ENCODE measurements at places on chromosomes 6 and 20.

DNA sequence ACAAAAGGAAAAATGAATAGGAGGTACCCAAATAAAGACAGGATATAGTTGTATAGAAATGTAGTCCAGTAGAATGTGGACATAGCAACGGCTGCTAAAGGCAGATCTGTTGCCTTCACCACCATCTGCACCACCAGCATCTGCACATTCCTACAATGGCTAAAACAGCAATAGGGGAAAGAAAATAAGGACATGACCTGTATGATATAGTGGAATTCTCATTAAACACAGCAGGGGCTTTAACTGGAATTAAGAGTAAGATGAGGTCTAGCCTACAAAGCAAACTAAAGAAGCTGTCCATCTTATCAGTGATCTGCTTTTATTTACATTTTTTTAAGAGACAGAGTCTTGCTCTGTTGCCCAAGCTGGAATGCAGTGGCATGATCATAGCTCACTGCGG, 26.8 kb upstream of the SCAF8 start:
- no peak overlapping the region for H3K27ac ChIP-seq
- no peak overlapping the region for H3K4me3 ChIP-seq
- DNase-seq = no peak
- H3K4me1 ChIP-seq = no peaks in the 10 kb centered on the region
- no peaks in the 10 kb centered on the region for H3K36me3 ChIP-seq

- H3K27ac ChIP-seq = no peak overlapping the region
- H3K36me3 ChIP-seq = no peaks in the 10 kb centered on the region
These were observed 86.4 kb upstream of the RIPOR2 start for GRCh38 chr6:25022140-25022553.

DNA sequence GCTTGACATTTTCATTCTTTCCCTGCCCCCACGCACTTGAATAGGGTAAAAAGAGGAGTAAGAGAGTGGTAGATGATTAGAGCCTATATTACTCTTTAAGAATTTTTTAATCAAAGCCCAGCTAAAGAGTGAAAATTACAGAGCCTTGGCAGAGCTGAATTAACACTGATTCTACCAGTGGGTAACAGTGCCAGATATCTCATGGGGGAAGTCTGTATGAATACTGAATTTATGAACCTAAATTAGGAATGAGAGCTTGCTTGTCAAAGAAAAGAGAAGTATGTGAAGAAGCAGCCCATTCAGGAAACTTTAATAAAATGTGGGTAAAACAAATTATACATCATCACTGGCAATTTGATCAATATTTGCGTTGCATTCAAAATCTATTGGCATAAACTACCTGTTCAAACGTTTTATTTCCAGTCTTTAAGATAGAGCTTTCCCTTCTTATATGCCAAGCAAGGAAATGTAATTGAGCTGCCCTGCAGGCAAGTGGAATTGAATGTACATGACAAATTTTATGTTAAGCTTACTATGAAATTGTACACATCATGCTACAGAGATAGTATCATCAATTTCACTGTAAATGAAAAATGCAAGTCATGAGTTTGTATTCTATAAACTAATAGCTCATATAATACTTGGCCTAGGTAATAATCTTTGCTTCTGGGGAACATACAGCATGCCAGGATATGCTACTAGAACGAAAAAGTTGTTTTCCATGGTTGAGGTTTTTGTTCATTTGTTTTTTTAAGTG, 14.5 kb downstream of the SOBP start:
- no peak overlapping the region for H3K27ac ChIP-seq
- H3K36me3 ChIP-seq = peaks cover 12% of the 10 kb centered on the region
- no peaks in the 10 kb centered on the region for H3K27me3 ChIP-seq
- no peak for DNase-seq

DNA sequence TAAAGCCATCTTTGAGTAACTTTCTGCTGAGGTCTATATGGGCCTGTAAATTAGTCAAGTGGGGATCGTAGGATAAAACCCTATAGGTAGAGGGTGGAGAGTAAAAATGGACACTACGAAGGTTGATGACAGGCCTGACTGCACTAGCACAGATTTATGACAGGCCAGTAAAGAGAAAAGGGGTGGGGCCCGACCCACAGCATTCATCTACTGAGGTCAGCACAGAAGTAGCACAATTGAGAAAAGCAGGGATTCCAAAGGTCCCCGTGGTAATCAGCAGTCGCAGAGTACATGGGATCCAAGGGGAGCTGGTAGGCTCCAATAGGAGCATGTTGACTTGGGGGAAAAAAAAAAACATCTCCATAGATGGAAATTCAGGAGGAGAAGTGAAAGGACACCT, 660.4 kb downstream of the TFAP2A start:
- no peak for DNase-seq
- H3K4me1 ChIP-seq = no peaks in the 10 kb centered on the region
- no peaks in the 10 kb centered on the region for H3K27me3 ChIP-seq

- no peak for DNase-seq
- no peaks in the 10 kb centered on the region for H3K27me3 ChIP-seq
- H3K36me3 ChIP-seq = no peaks in the 10 kb centered on the region
- H3K4me1 ChIP-seq = peaks cover 41% of the 10 kb centered on the region
- peak overlapping the region; percentile 86 for H3K4me3 ChIP-seq
These were observed 2.3 kb upstream of the KIF16B start for GRCh38 chr20:16575390-16576140.

DNA sequence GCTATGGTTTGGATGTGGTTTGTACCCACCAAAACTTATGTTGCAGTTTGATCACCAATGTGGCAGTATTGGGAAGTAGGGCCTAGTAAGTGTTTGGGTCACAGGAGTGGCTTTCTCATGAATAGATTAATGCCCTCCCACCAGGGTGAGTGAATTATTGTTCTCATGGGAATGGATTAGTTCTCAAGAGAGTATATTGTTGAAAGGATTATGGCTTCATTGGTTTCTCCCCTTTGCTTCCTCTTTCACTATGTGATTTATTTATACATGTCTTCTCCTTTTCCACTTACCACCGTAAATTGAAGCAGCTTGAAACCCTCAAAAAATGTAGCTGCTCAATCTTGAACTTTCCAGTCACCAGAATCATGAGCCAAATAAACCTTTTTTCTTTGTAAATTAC, 10.8 kb downstream of the UFL1 start:
- H3K36me3 ChIP-seq = peaks cover 22% of the 10 kb centered on the region
- H3K27ac ChIP-seq = no peak overlapping the region
- DNase-seq = no peak
- H3K4me3 ChIP-seq = no peak overlapping the region
- H3K4me1 ChIP-seq = no peaks in the 10 kb centered on the region
- no peaks in the 10 kb centered on the region for H3K27me3 ChIP-seq

DNA sequence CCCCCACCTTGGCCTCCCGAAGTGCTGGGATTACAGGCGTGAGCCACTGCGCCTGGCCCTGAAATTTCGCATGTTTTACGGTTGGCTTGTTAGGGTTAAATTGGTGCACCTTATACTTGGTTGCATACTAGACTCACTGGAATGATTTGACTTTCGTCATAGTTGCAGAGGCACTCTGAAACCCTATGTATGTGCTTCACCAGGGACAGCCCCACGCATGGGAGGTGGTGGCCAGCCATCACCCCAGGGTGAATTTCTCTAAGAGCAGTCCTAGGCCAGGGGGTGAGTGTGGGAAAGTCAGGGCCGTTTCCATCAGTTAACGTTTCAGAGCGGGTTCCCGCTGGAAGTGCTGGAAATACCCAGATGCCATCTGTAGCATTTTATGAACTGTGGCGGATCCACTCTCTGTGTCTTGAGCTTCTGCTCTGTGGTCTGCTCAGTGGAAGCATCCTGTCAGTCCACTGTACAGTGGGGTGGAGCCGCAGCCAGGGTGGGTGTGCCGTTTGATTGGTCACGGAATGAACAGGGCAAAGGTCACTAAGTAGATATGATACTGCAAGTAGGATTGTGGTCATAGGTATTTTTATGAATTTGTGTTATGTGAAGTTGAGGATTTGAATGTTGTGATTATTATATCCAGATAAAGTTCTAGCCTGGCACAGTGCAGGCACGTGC, 13.2 kb downstream of the DNAJC5 start:
- H3K4me1 ChIP-seq = peaks cover 23% of the 10 kb centered on the region
- no peaks in the 10 kb centered on the region for H3K36me3 ChIP-seq
- no peaks in the 10 kb centered on the region for H3K27me3 ChIP-seq
- no peak overlapping the region for H3K27ac ChIP-seq

DNA sequence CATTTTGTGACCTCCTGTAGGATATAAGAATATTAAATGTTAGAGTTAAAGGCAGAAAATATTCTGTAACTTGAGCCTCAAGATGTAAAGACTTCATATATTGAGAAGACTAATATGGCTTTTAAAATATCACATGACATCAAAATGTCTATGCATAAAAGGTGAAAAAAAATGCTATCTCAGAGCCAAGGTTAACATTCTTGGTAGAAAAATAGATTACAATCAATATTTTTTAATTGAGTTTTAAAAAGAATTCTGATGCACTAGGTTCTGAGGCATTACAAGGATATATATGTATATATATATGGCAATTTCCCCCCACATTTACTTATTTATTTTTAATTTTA, 46.2 kb upstream of the RAB23 start:
- H3K4me1 ChIP-seq = no peaks in the 10 kb centered on the region
- H3K27ac ChIP-seq = no peak overlapping the region
- DNase-seq = no peak
- H3K36me3 ChIP-seq = peaks cover 3% of the 10 kb centered on the region

- H3K27me3 ChIP-seq = no peaks in the 10 kb centered on the region
- no peaks in the 10 kb centered on the region for H3K36me3 ChIP-seq
- H3K27ac ChIP-seq = no peak overlapping the region
- DNase-seq = no peak
These were observed 229.3 kb downstream of the QKI start for GRCh38 chr6:163643866-163644265.

DNA sequence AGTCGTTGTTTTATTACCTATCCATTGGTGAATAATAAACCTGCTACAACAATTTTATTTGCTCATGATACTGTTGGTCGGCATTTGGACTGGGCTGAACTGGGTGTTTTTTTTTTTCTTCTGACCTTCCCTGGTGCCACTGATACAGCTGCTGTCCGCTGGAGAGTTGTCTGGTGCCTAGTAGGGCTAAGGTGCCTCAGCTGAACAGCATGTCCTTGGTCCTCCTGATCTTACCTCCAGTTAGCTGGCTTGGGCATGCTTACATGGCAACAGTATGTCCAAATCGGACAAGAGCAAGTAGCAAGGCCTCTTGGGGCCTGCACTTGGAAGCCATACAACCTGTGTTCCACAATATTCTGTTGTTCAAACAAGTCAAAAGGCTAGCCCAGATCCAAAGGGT, 563.4 kb downstream of the BMP2 start:
- H3K27me3 ChIP-seq = no peaks in the 10 kb centered on the region
- H3K36me3 ChIP-seq = no peaks in the 10 kb centered on the region

- H3K4me1 ChIP-seq = peaks cover 15% of the 10 kb centered on the region
- H3K4me3 ChIP-seq = no peak overlapping the region
- peaks cover 7% of the 10 kb centered on the region for H3K36me3 ChIP-seq
- DNase-seq = no peak
- H3K27me3 ChIP-seq = peaks cover 68% of the 10 kb centered on the region
These were observed 10.6 kb downstream of the HEY2 start for GRCh38 chr6:125759959-125760457.

GRCh38 chr6:100662264-100662663, 197.5 kb upstream of the SIM1 start:
- H3K27me3 ChIP-seq = no peaks in the 10 kb centered on the region
- no peak for DNase-seq
- H3K27ac ChIP-seq = no peak overlapping the region
- H3K36me3 ChIP-seq = no peaks in the 10 kb centered on the region

- H3K27me3 ChIP-seq = peaks cover 22% of the 10 kb centered on the region
- H3K36me3 ChIP-seq = no peaks in the 10 kb centered on the region
- no peak for DNase-seq
- no peak overlapping the region for H3K4me3 ChIP-seq
- H3K4me1 ChIP-seq = peaks cover 4% of the 10 kb centered on the region
These were observed 6.1 kb upstream of the RWDD1 start for GRCh38 chr6:116564921-116565872.

- no peak overlapping the region for H3K4me3 ChIP-seq
- H3K36me3 ChIP-seq = no peaks in the 10 kb centered on the region
- no peak for DNase-seq
- H3K27ac ChIP-seq = no peak overlapping the region
- H3K27me3 ChIP-seq = peaks cover 3% of the 10 kb centered on the region
- peaks cover 16% of the 10 kb centered on the region for H3K4me1 ChIP-seq
These were observed 64.2 kb downstream of the DLL1 start for GRCh38 chr6:170226647-170227046.

DNA sequence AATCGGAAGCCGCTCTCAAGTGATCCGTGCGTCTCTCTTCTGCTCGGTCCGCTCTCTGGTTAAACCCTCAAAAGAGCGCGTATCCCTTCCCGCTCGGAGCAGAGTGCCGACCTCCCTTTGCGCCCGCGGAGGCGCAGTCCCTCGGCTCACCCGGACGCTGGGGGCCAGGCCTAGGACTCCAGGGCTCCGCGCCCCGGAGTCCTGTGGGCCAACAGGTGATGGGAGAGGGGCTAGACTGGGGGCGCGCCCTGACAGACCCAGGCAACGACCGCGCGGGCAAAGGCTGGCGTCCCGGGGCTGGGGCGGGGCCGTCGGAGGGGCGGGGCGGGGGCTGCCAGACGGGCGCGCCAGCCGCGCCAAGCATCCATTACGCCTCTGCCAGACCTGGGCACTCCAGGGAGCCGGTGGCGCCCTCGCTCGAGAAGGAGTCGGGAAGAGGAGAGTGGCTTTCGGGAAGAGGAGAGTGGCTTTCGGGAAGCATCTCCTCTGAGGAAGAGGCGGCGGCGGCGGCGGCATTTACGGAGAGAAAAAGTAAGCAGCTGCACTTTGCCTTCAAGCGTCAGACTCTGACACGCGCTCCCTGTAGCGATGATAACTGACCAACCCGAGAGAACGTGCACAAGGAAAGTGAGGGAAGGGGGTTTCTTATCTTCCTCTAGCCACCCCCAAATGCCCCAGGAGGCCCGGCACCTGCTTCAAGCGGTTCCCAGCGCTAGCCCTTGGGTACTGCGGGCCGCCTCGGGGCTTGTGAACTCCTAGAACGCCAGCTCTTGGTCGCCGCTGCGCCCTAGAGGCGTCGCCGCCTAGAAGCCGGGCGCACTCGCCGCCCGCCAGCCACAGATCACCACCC, 2.6 kb downstream of the EPHA7 start:
- DNase-seq = peak; percentile 48
- H3K27ac ChIP-seq = peak overlapping the region; percentile 95
- no peaks in the 10 kb centered on the region for H3K36me3 ChIP-seq
- peak overlapping the region; percentile 94 for H3K4me3 ChIP-seq
- no peaks in the 10 kb centered on the region for H3K27me3 ChIP-seq
- peaks cover 29% of the 10 kb centered on the region for H3K4me1 ChIP-seq

DNA sequence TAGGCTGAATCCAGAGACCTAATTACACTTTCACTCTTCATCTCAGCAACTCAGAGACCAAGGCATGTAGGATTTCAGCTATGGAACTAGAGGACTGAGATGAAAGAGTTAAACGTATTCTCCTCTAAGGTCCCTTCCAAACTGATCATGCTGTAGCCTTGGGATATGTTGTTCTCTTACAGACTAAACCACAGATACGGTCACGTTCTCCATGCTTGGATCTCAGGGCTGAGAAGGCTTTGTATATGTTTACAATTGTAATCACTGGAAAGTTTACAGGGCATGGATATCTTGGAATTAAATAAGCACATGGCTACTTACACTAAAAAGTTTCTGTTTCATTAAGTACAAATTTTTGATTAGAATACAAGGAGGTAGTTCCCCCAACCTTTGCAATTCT, 50.1 kb downstream of the PKIB start:
- H3K27ac ChIP-seq = no peak overlapping the region
- peaks cover 6% of the 10 kb centered on the region for H3K4me1 ChIP-seq
- no peak overlapping the region for H3K4me3 ChIP-seq
- no peaks in the 10 kb centered on the region for H3K36me3 ChIP-seq
- no peaks in the 10 kb centered on the region for H3K27me3 ChIP-seq
- DNase-seq = no peak

All from neural crest cell (in vitro differentiated cells).